ENCODE measurements at places on chromosomes 12 and 14. TPM values are rescaled to one million over a fixed set of nuclear protein-coding genes. Genes with fewer than 3 reads are reported as not detected.
A peak's percentile ranks its signal among the peaks of the same experiment; 100 is the strongest.

The PRKCH gene
- polyA plus RNA-seq, result 5.4 TPM

The HCAR2 gene
- polyA plus RNA-seq, result 8.1 TPM

GRCh38 chr12:112855375-112855774 is 51.4 kb upstream of the OAS1 start:
- H3K4me1 ChIP-seq, result no peaks in the 10 kb centered on the region
- H3K36me3 ChIP-seq, result no peaks in the 10 kb centered on the region
- no peak for DNase-seq
- no peak overlapping the region for H3K27ac ChIP-seq

The HOXC11 gene
- not detected for polyA plus RNA-seq

The CMKLR1 gene
- 7.9 TPM for polyA plus RNA-seq

DNA sequence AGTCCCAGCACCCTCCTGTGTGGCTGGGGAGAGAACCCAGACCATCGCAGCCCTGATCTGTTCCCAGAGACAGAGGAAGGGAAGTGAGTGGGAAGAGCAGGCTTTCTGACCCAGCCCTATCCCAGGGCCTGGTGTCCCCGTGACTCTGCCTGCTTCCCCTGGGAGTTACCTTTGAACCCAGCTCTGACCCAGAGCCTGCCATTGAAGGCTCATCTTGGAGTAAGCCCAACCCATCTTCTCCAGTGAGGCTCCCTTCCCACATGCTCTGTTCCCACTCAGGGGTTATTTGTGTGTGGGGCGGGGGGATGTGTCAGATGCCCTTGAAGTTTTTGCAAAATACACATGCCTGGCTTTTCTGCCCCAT is 6.0 kb downstream of the TMEM63C start:
- H3K27ac ChIP-seq, result no peak overlapping the region
- peaks cover 3% of the 10 kb centered on the region for H3K27me3 ChIP-seq
- H3K4me1 ChIP-seq, result peaks cover 35% of the 10 kb centered on the region
- H3K36me3 ChIP-seq, result no peaks in the 10 kb centered on the region

GRCh38 chr12:119369907-119370546 is 35.5 kb downstream of the CCDC60 start:
- no peak for DNase-seq
- H3K27me3 ChIP-seq, result no peaks in the 10 kb centered on the region
- H3K4me3 ChIP-seq, result no peak overlapping the region

DNA sequence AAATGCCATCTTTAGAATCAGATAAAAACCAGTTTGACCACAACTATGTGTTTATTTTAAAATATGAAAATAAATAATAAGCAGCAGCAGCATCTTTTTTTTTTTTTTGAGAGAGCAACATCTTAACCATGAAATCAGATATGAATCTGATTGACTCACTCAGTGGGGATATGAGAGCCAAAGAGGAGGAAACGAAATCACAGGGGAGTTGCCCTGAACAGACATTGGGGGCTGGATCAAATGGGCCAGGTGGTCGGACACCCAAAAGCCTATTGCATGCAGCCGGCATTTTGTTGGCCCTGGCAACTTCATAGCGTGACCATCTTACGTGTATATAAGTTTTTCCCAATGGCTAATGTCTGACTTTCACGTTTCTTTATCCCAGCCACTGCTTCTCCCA is 321.1 kb downstream of the NPAS3 start:
- no peak overlapping the region for H3K4me3 ChIP-seq
- H3K27ac ChIP-seq, result no peak overlapping the region
- DNase-seq, result no peak
- no peaks in the 10 kb centered on the region for H3K36me3 ChIP-seq
- no peaks in the 10 kb centered on the region for H3K27me3 ChIP-seq
- H3K4me1 ChIP-seq, result no peaks in the 10 kb centered on the region

DNA sequence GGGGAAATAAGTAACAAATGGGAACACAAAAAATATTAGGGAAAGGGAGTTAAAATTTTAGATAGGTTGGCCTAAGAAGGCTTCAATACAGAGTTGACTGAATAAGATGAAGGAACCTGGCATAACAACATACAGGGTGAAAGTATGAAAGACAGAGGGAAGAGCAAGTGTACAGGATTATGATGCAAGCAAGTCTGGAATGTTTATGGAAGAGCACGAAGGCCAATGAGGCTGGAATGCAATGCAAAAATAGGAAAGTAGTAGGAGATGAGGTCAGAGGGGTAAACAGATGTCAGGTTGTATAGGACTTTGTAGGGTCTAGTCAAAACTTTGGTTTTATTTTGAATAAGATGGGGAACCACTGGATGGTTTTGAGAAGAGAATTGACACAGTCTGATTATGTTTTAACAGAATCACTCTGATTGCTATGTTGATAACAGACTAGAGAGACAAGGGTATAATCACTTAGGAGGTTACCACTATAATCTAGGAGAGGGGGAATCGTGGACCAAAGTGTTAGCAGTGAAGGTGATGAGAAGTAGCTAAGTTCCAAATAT is 96.8 kb downstream of the OSBPL8 start:
- no peak overlapping the region for H3K27ac ChIP-seq
- H3K36me3 ChIP-seq, result no peaks in the 10 kb centered on the region
- no peak for DNase-seq
- H3K27me3 ChIP-seq, result no peaks in the 10 kb centered on the region
- no peak overlapping the region for H3K4me3 ChIP-seq

- H3K36me3 ChIP-seq, result no peaks in the 10 kb centered on the region
- H3K27ac ChIP-seq, result no peak overlapping the region
- H3K4me1 ChIP-seq, result peaks cover 33% of the 10 kb centered on the region
- no peak overlapping the region for H3K4me3 ChIP-seq
- DNase-seq, result peak; percentile 23
These were observed 154.3 kb upstream of the CCND2 start for GRCh38 chr12:4119157-4119761.

GRCh38 chr12:69238589-69239351 is 599 bp upstream of the CPSF6 start:
- H3K27ac ChIP-seq, result peak overlapping the region; percentile 94
- H3K4me1 ChIP-seq, result peaks cover 38% of the 10 kb centered on the region
- H3K36me3 ChIP-seq, result no peaks in the 10 kb centered on the region
- H3K4me3 ChIP-seq, result peak overlapping the region; percentile 98
- no peaks in the 10 kb centered on the region for H3K27me3 ChIP-seq
- no peak for DNase-seq

GRCh38 chr14:104938960-104939359 is 14.3 kb downstream of the PLD4 start:
- DNase-seq, result no peak
- H3K27me3 ChIP-seq, result peaks cover 7% of the 10 kb centered on the region
- no peak overlapping the region for H3K27ac ChIP-seq
- no peak overlapping the region for H3K4me3 ChIP-seq

DNA sequence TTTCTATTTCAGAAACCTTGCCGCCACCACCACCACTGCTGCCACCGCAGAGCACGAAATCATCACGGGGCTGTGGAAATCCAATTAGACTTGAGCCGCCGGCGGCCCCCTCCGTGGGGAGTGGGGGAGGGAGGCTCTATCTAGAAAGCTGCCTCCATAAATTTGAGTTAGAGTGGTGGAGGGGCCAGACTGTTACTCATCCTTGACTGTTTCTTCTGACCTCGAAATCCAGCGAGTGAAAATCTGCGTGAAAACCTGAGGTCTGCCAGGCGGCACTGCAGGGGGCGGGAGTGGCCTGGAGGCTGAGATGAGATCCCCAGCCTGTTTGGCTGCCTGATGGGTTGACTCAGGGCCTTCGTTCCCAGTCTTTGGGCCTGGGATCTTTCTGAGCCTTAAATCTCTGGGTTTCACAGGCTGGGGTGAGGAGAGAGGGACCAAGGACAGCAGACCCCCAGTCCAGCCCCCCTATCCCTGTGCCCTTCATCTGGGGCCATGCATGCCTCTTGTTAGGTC is 29.9 kb downstream of the TSPAN9 start:
- no peak overlapping the region for H3K27ac ChIP-seq
- H3K36me3 ChIP-seq, result no peaks in the 10 kb centered on the region
- no peaks in the 10 kb centered on the region for H3K4me1 ChIP-seq
- peaks cover 3% of the 10 kb centered on the region for H3K27me3 ChIP-seq
- no peak overlapping the region for H3K4me3 ChIP-seq

DNA sequence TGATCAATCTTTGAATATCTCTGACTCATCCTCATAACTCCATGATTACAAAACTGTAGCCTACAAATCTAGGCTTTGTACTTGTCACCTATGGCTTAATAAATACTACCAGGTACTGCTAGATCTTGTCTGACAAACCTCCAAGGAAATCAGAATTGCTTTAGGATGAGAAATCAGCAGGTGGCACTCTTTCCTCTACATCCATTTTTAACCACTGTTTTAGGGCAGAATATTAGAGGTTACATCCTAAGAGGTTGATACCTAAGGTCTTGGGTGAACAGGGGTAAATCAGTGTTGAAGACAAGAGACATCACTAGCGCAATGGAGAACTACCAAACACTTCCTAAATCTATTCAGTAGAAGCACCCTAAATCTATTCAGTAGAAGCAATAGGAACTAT is 63.1 kb upstream of the SOX5 start:
- no peak overlapping the region for H3K4me3 ChIP-seq
- H3K36me3 ChIP-seq, result no peaks in the 10 kb centered on the region
- H3K27me3 ChIP-seq, result no peaks in the 10 kb centered on the region
- H3K27ac ChIP-seq, result no peak overlapping the region
- H3K4me1 ChIP-seq, result no peaks in the 10 kb centered on the region
- no peak for DNase-seq

DNA sequence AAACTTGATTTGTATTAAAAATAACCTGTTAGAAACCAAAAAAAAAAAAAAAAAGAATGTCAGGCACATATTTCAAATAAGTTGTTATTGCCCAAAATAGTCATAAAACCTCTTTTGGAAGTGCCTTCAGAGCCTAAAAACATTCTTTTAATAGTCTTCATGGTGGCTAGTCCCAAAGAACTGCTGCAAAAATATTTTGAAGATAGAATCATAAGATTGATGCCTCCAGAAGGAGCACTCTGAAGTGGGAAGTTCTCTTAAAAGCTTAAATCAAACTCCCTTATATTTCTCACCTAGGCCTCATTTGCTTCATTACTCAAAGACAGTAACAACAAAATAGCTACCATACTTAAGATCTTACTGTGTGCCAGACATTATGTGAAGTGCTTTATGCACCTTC is 27.2 kb upstream of the NT5DC3 start:
- no peaks in the 10 kb centered on the region for H3K36me3 ChIP-seq
- H3K4me3 ChIP-seq, result no peak overlapping the region
- DNase-seq, result no peak

The RTRAF gene
- 152 TPM for polyA plus RNA-seq
